BJ (cell line): ENCODE measurements at places on chromosomes 11 and 22.

GRCh38 chr11:119854521-119854920 is 125.5 kb upstream of the NECTIN1 start:
- DNase-seq, result no peak

GRCh38 chr11:30435488-30435887 is 112.6 kb downstream of the ARL14EP start:
- no peak for DNase-seq

GRCh38 chr11:46183819-46184218 is 62.6 kb upstream of the PHF21A start:
- DNase-seq, result no peak

DNA sequence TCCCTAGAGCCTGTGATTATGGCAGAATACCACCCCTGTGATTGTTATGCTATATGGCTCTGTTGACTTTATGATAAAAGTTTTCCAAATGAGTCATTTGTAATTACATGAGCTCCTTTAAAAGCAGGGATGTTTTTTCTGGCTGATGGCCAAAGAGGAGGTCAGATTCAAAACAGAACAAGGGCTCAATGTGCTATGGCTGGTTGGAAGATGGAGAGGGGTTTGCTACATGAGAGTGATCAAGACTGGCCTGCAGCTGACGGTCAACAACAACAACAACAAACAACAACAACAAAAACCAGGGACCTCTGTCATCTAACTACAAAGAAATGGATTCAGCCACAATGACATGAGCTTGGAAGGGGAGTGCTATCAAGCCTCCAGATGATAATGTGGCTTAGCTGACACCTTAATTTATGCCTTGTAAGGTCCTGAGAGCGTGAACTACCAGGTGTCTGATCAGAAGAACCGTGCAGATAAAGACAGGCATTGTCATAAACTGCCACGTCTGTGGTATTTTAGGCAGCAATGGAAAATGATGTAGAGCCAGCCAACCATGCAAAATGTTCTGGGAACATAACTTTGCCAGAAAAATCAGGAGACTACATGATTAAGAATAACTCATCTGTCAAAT is 47.2 kb downstream of the PIWIL3 start:
- DNase-seq, result no peak

GRCh38 chr11:122642472-122642922 is 13.0 kb upstream of the UBASH3B start:
- peak; percentile 74 for DNase-seq

DNA sequence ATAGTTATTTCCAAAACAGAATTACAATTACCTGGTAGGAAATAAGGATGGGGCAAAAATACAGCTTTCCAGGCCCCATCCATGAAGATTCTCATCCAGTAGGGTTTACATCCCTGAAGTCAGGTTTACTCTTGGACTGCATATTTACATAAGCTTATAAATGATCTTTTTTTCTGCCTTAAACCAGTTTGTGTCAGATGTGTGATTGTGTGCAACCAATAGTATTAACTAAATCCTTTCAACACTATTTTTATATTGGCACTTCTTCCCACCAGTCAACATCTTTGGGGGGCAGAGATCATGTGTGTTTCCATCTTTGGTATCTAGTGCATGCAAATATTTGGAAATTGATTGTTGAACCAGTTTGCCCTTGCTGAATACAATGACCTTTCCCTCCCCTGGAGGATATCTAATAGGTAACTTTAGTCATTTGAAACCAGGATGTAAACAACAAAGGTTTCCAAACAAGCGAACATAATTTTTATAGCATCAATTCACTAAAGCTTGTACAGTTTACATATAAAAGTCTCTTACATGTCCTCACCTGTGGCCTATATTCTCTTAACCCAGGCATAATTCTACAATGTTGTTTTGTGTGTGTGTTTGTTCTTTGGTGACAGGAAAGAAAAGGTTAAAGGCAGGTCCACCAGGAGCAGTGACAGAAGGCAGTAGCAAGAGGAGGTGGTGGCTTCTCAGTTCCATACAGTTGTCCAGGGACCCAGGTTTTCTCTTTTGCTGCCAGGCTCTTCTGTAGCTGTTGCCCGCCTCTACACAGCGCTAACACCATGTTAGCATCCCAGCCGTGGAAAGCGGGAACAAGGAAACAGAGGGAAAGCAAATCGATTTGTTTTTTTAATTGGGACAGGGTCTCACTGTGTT is 1.7 kb upstream of the ME3 start:
- DNase-seq, result no peak

- DNase-seq, result no peak
Measured at GRCh38 chr11:69852056-69852455, 32.8 kb upstream of the FGF3 start.

GRCh38 chr11:35541621-35542375 is 16.4 kb upstream of the PAMR1 start:
- DNase-seq, result peak; percentile 86

DNA sequence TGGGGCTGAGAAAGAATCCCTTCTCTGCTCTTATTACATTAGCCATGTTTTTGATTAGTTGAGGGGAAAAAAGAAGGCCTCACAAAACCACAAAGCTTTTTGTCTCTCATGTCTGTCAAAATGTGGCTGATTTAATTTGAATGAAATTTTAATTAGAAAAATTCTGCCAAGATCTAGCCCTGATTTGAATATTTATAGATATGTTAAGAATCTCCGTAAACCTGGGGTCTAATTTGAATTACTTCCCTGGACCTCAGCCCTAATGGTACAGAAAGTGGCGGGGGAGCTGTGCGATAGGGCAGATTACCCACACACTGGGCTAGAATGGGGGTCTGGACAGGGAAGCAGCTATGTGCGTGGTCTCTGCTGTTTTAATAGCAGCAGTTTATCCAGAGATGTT is 141.3 kb upstream of the TTC12 start:
- no peak for DNase-seq

- DNase-seq, result no peak
Measured at GRCh38 chr11:75350743-75351540, 519 bp downstream of the ARRB1 start.

DNA sequence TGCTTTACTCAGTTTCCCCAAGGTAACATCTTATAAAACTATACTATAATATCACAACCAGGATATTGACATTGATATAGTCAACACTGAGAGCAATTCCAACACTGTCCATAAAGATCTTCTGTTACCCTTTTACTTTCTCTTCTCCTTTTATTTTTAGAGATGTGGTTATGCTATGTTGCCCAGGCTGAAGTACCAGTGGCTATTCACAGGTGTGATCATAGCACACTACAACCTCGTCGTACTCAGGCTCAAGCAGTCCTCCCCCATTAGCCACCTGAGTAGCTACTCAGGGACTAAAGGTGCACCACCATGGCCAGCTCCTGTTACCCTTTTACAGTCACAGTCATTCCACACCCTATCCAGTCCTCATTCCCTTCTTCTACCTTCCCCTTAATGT is 119.7 kb downstream of the CWF19L2 start:
- no peak for DNase-seq

GRCh38 chr22:26983311-26983710 is 325.9 kb downstream of the MIAT start:
- no peak for DNase-seq

GRCh38 chr11:67345920-67346819 is 7.2 kb downstream of the POLD4 start:
- no peak for DNase-seq
